Upper lobe of right lung (tissue), 1 donor: ENCODE measurements at places on chromosomes 1 and 21. TPM values are rescaled to one million over a fixed set of nuclear protein-coding genes. Genes with fewer than 3 reads are reported as not detected.

Gene GPR89B
- total RNA-seq, result 10.0 TPM

- no peak overlapping the region for H3K4me3 ChIP-seq
- no peaks in the 10 kb centered on the region for H3K36me3 ChIP-seq
- no peaks in the 10 kb centered on the region for H3K27me3 ChIP-seq
Measured at GRCh38 chr1:196178083-196178635, 430.1 kb downstream of the KCNT2 start.

DNA sequence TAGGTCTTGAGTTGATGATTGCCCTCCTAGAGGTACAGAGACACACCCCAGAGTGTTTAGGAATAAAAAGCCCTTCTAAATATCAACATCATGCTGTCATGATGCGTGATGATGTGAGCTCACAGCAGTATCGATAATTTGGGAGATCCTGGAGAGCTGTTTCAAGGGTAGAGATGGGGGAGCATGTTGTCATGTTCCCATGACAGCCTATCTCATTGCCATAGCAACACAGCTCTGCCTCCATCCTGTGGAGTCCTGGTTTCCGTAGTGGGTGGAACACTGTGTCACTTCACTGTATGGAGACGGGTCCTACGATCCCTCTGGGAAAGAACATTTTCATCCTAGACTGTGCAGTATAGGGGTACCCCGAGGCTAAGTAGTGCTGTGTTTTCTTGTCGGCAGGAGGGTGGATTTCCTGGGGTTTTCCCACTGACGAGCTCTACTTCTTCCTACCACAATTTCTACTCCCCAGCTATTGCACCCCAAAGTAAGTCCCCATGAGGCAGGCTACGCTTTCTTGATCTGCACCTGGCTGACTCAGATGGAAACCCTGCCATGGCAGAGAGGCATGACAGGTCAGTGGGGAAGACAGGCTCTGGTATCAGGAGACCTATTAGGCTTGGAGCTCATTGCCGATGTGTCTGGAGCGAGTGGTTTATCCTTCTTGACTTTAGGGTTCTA is 7.2 kb downstream of the KISS1 start:
- no peaks in the 10 kb centered on the region for H3K4me1 ChIP-seq
- no peak overlapping the region for H3K27ac ChIP-seq
- H3K27me3 ChIP-seq, result peaks cover 43% of the 10 kb centered on the region
- no peaks in the 10 kb centered on the region for H3K36me3 ChIP-seq
- no peak overlapping the region for H3K4me3 ChIP-seq
- no peak for DNase-seq

- H3K36me3 ChIP-seq, result no peaks in the 10 kb centered on the region
- H3K27me3 ChIP-seq, result no peaks in the 10 kb centered on the region
- peaks cover 15% of the 10 kb centered on the region for H3K4me1 ChIP-seq
- DNase-seq, result no peak
Measured at GRCh38 chr1:68202239-68202832, 30.0 kb downstream of the WLS start.

- peak overlapping the region; percentile 87 for H3K27ac ChIP-seq
- no peaks in the 10 kb centered on the region for H3K27me3 ChIP-seq
- no peaks in the 10 kb centered on the region for H3K36me3 ChIP-seq
- no peak for DNase-seq
Measured at GRCh38 chr21:32393677-32394001, 827 bp upstream of the URB1 start.

DNA sequence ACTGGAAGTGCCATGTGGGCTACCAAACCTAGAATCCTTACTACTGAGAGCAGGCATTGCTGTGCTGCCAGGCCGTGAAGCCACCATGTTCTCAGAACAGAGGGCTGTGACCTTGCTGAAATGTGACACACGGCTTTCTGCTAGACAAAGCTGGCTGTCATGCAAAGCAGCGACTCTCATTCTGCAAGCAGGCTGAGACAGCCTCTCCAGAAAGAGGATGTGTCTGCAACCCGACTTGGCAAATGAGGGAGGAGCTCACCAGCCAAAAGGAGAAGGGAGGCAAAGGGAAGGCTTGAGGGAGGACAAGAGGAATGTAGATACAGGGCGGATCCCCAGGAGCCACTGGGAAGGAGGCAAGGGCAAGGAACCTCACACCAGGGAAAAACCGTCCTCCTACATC is 85.7 kb upstream of the KRTAP19-8 start:
- H3K4me3 ChIP-seq, result no peak overlapping the region
- no peaks in the 10 kb centered on the region for H3K4me1 ChIP-seq
- no peak for DNase-seq
- H3K27ac ChIP-seq, result no peak overlapping the region

DNA sequence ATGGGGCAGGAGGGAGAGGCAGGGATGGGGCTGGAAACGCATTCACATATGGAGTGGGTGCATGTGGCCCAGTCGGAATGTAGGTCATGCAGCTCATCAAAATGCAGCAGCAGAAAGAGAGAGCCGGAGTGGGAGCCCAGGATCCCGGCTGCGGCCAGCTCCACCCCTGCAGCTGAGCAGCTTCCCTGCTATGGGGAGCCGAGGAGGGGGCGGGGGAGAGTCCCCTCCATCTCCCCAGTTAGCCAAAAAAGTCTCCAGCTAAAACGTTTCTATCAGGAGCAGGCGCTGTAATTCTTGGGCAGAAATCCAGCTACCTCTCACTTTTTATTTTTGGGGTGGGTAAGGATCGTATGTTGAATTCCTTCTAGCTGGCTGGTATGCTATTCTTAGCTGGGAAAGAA is 39.7 kb downstream of the MRPL37 start:
- DNase-seq, result no peak
- H3K36me3 ChIP-seq, result peaks cover 62% of the 10 kb centered on the region
- H3K27me3 ChIP-seq, result no peaks in the 10 kb centered on the region
- H3K4me1 ChIP-seq, result no peaks in the 10 kb centered on the region
- no peak overlapping the region for H3K4me3 ChIP-seq

GRCh38 chr1:224534731-224535130 is 81.4 kb upstream of the CNIH3 start:
- no peaks in the 10 kb centered on the region for H3K4me1 ChIP-seq
- no peaks in the 10 kb centered on the region for H3K36me3 ChIP-seq
